ENCODE measurements at places on chromosomes 2 and 18. TPM values are rescaled to one million over a fixed set of nuclear protein-coding genes. Genes with fewer than 3 reads are reported as not detected.

Gene PJVK
- 3.0 TPM for total RNA-seq

Gene MYO5B
- total RNA-seq: 0.21 TPM

Gene PTH2R
- total RNA-seq: not detected

Gene SIX3
- not detected for total RNA-seq

- H3K4me1 ChIP-seq: peaks cover 31% of the 10 kb centered on the region
- H3K27me3 ChIP-seq: peaks cover 6% of the 10 kb centered on the region
- H3K36me3 ChIP-seq: no peaks in the 10 kb centered on the region
- H3K4me3 ChIP-seq: peak overlapping the region; percentile 26
- H3K27ac ChIP-seq: no peak overlapping the region
Measured at GRCh38 chr2:127407661-127408003, 10.6 kb upstream of the PROC start.

- no peaks in the 10 kb centered on the region for H3K27me3 ChIP-seq
- no peak for DNase-seq
- peaks cover 6% of the 10 kb centered on the region for H3K36me3 ChIP-seq
Measured at GRCh38 chr2:143148757-143149156, 19.5 kb downstream of the ARHGAP15 start.

GRCh38 chr2:119012345-119013301, 70.6 kb downstream of the MARCO start:
- H3K27ac ChIP-seq: no peak overlapping the region
- H3K27me3 ChIP-seq: peaks cover 17% of the 10 kb centered on the region
- DNase-seq: no peak
- no peaks in the 10 kb centered on the region for H3K4me1 ChIP-seq

DNA sequence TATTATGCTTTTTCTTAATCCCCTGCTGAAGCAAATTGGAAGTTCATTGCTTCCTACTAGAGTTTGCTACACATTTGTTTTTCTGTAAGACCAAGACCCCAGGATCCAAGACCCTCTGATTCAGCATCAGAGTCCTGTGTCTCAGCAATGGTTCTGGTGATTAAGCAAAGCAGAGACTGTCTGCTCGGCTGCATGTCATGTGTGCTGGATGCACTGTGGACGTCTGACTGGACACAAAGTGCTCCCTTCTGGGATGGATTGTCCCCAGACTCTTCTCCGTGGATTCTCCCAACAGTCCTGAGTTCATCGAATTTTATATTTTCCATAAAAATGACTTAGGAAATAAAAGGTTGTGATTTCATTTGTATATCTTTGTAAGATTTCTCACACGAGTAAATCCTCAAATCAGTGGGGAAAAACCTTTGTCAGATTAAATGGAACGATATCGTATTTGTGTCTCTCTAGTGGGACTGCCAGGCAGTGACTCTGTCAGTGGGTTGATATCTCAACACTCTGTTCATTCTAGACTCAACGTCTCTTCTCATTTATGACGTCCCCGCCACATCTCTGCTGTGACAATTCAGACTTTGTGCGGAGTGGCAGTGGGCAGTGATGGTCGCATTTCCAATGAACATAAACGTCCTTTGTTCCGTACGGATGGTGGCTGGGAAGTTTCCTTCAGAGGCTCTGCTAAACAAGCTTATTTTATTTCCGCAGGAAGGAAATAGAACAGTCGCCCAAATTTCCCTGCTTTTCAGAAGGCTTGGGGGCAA, 58.6 kb downstream of the NCAPH start:
- H3K4me1 ChIP-seq: peaks cover 8% of the 10 kb centered on the region
- H3K27ac ChIP-seq: no peak overlapping the region
- DNase-seq: no peak
- H3K36me3 ChIP-seq: no peaks in the 10 kb centered on the region
- no peak overlapping the region for H3K4me3 ChIP-seq

- peaks cover 7% of the 10 kb centered on the region for H3K4me1 ChIP-seq
- no peaks in the 10 kb centered on the region for H3K36me3 ChIP-seq
- H3K27me3 ChIP-seq: peaks cover 2% of the 10 kb centered on the region
- no peak for DNase-seq
- no peak overlapping the region for H3K4me3 ChIP-seq
Measured at GRCh38 chr2:112679484-112679883, 33.7 kb downstream of the SLC20A1 start.

- no peak for DNase-seq
- H3K27ac ChIP-seq: no peak overlapping the region
- H3K36me3 ChIP-seq: no peaks in the 10 kb centered on the region
Measured at GRCh38 chr2:140918426-140918825, 1212.4 kb downstream of the LRP1B start.

- H3K4me1 ChIP-seq: no peaks in the 10 kb centered on the region
- H3K4me3 ChIP-seq: no peak overlapping the region
- H3K36me3 ChIP-seq: no peaks in the 10 kb centered on the region
- no peak for DNase-seq
Measured at GRCh38 chr18:25042641-25043051, 309.3 kb downstream of the ZNF521 start.

DNA sequence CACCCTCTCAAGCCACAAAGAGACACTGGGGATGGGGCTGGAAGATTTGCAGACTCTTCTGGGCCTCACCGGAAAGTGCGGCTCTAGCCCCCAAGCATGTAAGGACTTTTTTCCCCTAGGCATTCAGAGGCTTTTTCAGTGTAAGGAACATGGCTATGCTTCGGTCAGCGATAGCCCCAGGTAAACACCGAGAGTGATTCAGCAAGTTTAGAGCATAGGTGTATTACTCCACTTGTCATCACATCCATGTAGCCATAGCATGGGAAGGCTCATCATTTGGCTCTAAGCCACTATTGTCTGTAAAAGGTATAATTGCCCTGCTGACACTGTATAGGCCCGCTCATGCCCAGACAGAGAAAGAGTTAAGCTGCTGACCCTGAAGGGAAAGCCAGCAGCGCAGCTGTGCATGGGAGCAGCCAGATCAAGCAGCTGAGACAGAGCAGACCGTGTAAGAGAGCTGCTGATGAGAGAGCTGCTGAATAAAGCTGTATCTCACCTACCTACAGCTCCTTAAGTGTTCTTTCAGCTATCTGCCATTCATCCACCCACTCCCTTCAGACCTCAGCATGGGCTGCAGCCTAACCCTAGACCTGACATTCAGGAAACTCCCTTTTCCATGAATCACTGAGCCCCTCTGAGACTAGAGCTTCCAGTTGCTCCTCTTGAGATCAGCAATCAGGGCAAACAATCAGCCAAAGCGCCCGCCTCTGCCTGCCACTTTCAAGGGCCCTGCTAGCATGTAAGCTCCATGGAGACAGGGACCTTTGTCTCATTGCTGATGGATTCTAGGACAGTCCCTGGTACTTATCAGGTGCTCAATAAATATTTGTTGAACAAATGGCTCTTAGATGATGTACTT, 25.5 kb downstream of the LGALSL start:
- no peak overlapping the region for H3K4me3 ChIP-seq
- no peaks in the 10 kb centered on the region for H3K4me1 ChIP-seq
- DNase-seq: no peak
- H3K27ac ChIP-seq: no peak overlapping the region
- H3K27me3 ChIP-seq: no peaks in the 10 kb centered on the region
